ENCODE measurements at places on chromosomes 3 and 15.

DNA sequence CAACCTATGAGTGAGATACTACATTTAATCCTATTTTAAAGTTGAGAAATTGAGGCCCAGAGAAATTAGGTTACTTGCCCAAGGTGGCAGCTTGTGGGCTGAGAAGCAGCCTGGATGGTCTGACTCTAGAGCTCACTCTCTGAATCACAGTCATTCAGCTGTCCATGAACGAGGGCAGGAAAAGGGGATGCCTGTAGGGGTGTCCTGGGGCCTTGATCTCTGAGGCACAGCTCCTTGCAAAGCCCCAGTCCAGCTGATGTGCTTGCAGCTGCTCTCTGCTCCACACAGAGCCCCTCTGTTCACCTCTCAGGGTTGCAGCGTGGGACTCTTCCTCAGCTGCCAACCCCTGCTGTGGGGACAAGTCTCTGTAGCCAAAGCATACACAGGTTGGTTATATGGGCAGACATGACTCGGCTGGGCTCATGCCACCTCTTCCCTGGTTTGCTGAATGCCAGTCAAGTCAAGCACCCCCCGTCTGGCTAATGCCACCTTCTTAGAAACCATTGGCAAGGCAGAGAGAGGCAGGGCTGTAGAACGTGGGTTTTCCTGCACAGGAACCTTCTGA is 56.8 kb downstream of the GASK1A start:
- no peak for DNase-seq

DNA sequence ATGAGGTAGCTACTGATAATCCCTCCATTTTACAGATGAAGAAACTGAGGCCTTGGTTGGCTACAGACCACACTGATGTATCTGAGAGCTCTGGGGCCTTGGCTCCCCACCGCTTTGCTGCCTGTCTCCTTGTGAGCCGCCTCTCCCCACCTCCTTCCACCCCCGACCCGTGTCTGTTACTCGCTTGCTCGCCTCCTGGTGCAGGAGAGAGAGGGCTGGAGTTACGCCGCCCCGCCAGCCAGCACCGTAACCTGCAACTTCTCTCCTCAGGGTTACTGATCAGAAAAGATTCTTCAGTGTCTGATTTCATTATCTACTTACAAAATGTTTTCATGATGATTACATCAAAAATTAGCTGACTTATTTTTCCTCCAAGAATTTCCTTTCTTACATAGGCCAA is 34.1 kb downstream of the TM2D3 start:
- DNase-seq = no peak

DNA sequence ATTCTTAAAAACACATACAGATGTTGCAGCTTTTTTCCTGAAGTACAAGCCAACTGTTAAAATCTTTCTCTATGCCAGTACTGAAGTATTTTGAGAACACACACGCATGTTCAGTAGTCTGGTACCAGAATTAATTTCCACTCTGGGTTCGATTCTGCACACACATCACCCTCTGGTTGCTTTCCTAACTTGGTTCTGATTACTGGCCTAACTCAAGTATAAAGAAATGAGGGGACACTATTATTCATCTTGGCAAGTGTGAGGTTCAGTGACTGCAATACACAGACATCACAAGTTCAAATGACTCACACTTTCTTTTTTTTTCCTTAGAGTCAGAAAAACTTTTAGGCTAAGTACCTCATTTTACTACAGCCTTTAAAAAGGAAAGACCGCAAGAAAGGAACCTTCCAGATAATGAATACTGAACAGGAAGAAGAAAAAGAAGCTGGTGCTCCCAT is 37.4 kb upstream of the LDHAL6B start:
- DNase-seq = no peak

DNA sequence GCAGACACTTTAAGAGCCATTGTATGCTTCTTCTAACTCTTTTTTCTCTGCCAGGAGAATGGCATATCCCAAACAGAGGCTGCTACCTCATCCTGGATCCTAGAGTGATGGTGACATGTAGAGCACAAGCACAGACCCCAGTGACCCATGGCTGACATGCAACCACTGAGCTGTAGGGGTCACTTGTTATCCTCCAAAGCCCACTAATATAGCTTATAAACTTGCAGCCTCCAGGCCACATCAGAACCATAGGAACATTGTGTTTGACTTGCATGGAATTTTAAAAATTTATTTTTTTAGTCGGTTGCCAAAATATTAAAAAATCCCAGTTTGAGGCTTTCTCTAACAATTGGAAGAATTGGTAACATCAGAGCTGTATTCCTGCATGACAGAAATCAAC is 283.0 kb upstream of the WNT5A start:
- no peak for DNase-seq
